ENCODE measurements at places on chromosomes 5 and 9. TPM values are rescaled to one million over a fixed set of nuclear protein-coding genes. Genes with fewer than 3 reads are reported as not detected.

The URM1 gene
- total RNA-seq, result 17.6 TPM

The SOX30 gene
- total RNA-seq, result not detected

The HAVCR2 gene
- total RNA-seq, result 27.3 TPM

The FGD3 gene
- 55.7 TPM for total RNA-seq

The PCSK1 gene
- total RNA-seq, result not detected

The SLIT3 gene
- 0.10 TPM for total RNA-seq

The PRRX2 gene
- not detected for total RNA-seq

The MAP1B gene
- total RNA-seq, result 0.10 TPM

The NME5 gene
- not detected for total RNA-seq

The PTGR1 gene
- total RNA-seq, result 0.31 TPM

The ADAMTS12 gene
- under 0.01 TPM for total RNA-seq

The QSOX2 gene
- total RNA-seq, result 8.1 TPM

The PCDHGA11 gene
- 0.21 TPM for total RNA-seq

The GDA gene
- total RNA-seq, result not detected

The COL27A1 gene
- 0.21 TPM for total RNA-seq

The ZNF879 gene
- 4.1 TPM for total RNA-seq

The ATP10B gene
- under 0.01 TPM for total RNA-seq

The CCDC183 gene
- 1.7 TPM for total RNA-seq

The SLC46A2 gene
- total RNA-seq, result 0.94 TPM

The SEMA6A gene
- total RNA-seq, result 0.21 TPM

The IFNA13 gene
- total RNA-seq, result not detected

The UGT3A1 gene
- total RNA-seq, result under 0.01 TPM

The FBP2 gene
- total RNA-seq, result not detected

The VLDLR gene
- 0.31 TPM for total RNA-seq

The STKLD1 gene
- total RNA-seq, result 0.10 TPM

The CCL28 gene
- 8.8 TPM for total RNA-seq

The KCNV2 gene
- total RNA-seq, result not detected

The PCDHB10 gene
- not detected for total RNA-seq

The WDR70 gene
- 21.5 TPM for total RNA-seq
